Activated naive CD4-positive, alpha-beta T cell treated with anti-CD3 and anti-CD28 coated beads, Interleukin-2, amount 50 U/mL, for 72 hours (primary cell): ENCODE measurements at places on chromosomes 5 and 9. TPM values are rescaled to one million over a fixed set of nuclear protein-coding genes. Genes with fewer than 3 reads are reported as not detected.

SPINK4 gene
- total RNA-seq, result not detected

SNCAIP gene
- total RNA-seq, result not detected

HSPB3 gene
- not detected for total RNA-seq

TCERG1 gene
- 129 TPM for total RNA-seq

DNA sequence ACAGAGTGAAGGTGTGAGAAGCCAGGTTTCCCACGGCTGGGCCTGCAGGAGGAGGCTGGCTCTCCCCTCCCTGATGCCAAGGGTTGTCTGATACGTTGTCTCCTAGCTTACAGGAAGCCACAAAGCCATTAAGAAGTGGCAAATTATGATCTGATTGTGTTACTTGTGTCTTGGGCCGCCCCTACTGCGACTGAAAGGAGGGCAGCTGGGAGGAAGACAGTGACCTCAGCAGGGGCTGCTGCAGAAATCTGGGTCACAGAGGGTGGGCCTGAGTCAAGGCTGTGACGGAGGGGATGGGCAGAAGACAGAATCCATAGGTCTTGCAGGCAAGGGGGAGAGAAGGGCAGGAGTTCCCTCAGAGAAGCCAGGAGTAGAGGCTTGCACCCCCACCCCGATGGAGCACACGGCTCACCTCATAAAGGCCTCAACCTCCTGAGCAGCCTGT, 145.0 kb downstream of the FSTL4 start:
- DNase-seq, result no peak

GRCh38 chr5:163624431-163624830, 119.0 kb downstream of the MAT2B start:
- no peak for DNase-seq

DNA sequence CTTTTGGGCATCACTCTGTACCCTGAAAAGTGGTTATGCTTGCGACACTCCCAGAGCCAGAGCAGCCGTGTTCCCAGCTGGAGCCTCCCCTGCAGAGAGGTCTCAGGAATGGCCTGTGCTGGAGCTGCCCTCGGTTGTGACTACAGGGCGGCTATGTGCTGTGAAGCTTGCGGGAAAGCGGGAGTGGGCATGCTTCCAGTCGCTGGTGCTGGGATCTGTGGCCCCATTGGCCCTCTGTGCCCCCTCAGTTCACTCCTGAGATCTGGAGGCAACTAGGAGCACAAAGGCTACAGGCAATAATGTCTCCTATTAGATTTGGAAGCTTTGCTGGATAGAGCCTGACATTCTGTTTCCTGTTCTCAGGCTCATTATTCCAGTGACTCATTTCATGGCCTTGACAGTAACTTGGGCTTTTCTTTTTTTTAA, 56.9 kb downstream of the GPR107 start:
- no peak for DNase-seq
